ENCODE measurements at places on chromosomes 12 and 14.

GRCh38 chr14:51488569-51489220, 163.0 kb upstream of the FRMD6 start:
- peak; percentile 60 for DNase-seq
- H3K4me1 ChIP-seq = no peaks in the 10 kb centered on the region
- peak overlapping the region; percentile 78 for H3K27ac ChIP-seq
- H3K4me3 ChIP-seq = no peak overlapping the region

GRCh38 chr12:40505327-40505726, 186.9 kb upstream of the CNTN1 start:
- H3K36me3 ChIP-seq = no peaks in the 10 kb centered on the region
- DNase-seq = no peak
- H3K27me3 ChIP-seq = no peaks in the 10 kb centered on the region

- H3K27ac ChIP-seq = peak overlapping the region; percentile 70
- no peaks in the 10 kb centered on the region for H3K27me3 ChIP-seq
- H3K4me3 ChIP-seq = no peak overlapping the region
- no peaks in the 10 kb centered on the region for H3K36me3 ChIP-seq
- no peak for DNase-seq
Observed at GRCh38 chr12:79424109-79424721, 266.5 kb downstream of the PAWR start.

DNA sequence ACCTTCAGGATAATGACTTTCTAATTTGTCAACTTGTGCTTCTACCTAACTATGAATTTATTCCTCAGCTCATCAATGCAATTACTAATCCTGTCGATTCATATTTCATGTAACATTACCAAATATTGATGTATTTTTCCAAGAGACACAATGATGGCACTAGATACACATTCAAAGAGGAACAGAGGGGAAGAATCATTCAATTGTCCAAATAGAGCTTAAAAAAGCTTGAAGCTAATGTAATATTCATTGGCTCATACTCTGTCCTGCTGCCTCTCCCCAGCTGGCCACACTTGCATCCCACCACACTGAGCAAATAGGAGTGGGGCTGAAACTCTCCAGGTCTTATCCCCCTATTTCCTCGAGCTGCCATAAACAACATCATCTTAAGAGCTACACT, 9.3 kb downstream of the TESPA1 start:
- no peaks in the 10 kb centered on the region for H3K4me1 ChIP-seq
- no peaks in the 10 kb centered on the region for H3K27me3 ChIP-seq
- no peak overlapping the region for H3K27ac ChIP-seq
- no peaks in the 10 kb centered on the region for H3K36me3 ChIP-seq

GRCh38 chr12:114868995-114869834, 185.2 kb upstream of the TBX3 start:
- H3K4me3 ChIP-seq = no peak overlapping the region
- no peaks in the 10 kb centered on the region for H3K36me3 ChIP-seq
- no peak for DNase-seq
- H3K27me3 ChIP-seq = no peaks in the 10 kb centered on the region

GRCh38 chr12:114136631-114137030, 170.5 kb upstream of the RBM19 start:
- H3K4me1 ChIP-seq = no peaks in the 10 kb centered on the region
- H3K4me3 ChIP-seq = no peak overlapping the region
- H3K27ac ChIP-seq = no peak overlapping the region
- no peak for DNase-seq
- H3K36me3 ChIP-seq = no peaks in the 10 kb centered on the region

DNA sequence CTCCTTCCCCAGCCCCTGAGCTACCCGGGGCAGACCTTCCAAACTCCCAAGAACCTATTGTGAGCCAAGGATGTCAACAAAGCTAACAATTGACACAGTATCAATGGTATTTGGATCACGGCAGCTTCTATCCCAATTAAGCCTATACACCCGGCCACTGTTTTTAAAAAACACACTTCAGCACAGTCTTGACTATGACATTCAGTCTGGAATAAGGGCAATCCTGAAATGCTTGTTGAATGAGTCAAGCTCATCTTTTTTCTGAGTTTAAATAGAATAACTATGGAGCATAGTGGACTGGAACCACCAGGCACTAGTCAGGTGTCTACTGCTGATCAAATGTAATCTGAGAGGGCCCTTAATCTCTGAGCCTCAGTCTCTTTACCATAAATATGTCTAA, 5.7 kb downstream of the DENND5B start:
- H3K36me3 ChIP-seq = no peaks in the 10 kb centered on the region
- peaks cover 3% of the 10 kb centered on the region for H3K4me1 ChIP-seq
- DNase-seq = no peak
- H3K27me3 ChIP-seq = no peaks in the 10 kb centered on the region
- no peak overlapping the region for H3K27ac ChIP-seq

GRCh38 chr14:91940209-91940608, 7.3 kb downstream of the FBLN5 start:
- no peak overlapping the region for H3K27ac ChIP-seq
- no peaks in the 10 kb centered on the region for H3K4me1 ChIP-seq
- no peak overlapping the region for H3K4me3 ChIP-seq
- no peaks in the 10 kb centered on the region for H3K36me3 ChIP-seq
- no peaks in the 10 kb centered on the region for H3K27me3 ChIP-seq

- no peaks in the 10 kb centered on the region for H3K36me3 ChIP-seq
- peaks cover 4% of the 10 kb centered on the region for H3K27me3 ChIP-seq
- no peak for DNase-seq
- H3K27ac ChIP-seq = no peak overlapping the region
- no peak overlapping the region for H3K4me3 ChIP-seq
Observed at GRCh38 chr12:117809509-117809908, 159.3 kb downstream of the KSR2 start.

DNA sequence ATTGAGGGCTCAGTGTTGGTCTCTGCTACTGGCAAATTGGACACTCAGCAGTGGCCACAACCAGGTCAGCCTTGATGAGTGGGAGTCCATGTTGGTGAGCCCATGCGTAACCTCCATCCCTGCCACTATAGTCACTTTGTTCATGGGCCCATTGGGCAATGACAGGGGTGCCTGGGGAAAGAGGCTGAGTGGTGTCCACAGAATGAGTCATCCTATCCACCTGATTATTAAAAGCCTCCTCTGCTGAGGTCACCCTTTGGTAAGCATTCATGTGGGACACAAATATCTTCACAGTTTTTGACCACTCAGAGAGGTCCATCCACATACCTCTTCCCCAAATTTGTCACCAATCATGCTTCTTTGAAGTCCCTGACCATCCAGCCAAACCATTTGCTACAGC, 50.0 kb downstream of the FIGNL2 start:
- H3K36me3 ChIP-seq = no peaks in the 10 kb centered on the region
- DNase-seq = no peak
- no peaks in the 10 kb centered on the region for H3K27me3 ChIP-seq
- no peak overlapping the region for H3K27ac ChIP-seq

DNA sequence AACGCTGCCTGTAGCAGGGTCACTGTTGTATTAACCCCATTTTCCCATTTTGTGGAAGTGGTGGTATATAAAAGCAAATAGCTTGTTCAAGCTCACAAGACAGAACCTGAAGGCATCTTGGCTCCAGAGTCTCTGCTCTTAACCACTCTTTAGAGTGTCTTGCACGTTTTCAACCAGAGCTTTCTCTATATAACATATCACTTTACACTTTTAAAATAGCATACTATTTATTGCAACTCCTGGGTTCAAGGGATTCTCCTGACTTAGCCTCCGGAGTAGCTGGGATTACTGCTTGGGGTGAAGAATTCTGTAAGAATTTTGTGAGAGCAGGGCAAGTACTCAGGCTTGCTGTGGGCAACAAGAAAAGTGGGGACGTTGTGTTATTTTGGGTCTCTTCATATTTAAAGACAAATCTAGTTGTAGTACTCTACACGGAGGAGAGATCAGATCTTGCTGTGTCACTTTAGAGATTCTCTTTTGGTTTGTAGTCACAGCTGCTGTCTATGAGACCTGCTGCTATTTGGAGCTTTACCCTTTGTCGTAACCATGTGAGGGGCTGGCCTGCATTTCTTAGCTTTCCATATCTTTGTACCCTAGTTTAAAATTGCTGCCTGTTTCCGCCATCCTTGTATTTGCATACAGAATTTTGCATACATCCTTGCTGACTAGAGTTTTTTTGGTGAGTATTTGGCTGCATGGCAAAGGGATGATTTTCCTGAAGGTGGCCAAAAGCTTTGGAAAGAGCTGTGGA, 40.7 kb downstream of the WDR20 start:
- no peak overlapping the region for H3K27ac ChIP-seq
- H3K4me3 ChIP-seq = no peak overlapping the region
- no peaks in the 10 kb centered on the region for H3K36me3 ChIP-seq
- no peaks in the 10 kb centered on the region for H3K27me3 ChIP-seq
- DNase-seq = no peak

DNA sequence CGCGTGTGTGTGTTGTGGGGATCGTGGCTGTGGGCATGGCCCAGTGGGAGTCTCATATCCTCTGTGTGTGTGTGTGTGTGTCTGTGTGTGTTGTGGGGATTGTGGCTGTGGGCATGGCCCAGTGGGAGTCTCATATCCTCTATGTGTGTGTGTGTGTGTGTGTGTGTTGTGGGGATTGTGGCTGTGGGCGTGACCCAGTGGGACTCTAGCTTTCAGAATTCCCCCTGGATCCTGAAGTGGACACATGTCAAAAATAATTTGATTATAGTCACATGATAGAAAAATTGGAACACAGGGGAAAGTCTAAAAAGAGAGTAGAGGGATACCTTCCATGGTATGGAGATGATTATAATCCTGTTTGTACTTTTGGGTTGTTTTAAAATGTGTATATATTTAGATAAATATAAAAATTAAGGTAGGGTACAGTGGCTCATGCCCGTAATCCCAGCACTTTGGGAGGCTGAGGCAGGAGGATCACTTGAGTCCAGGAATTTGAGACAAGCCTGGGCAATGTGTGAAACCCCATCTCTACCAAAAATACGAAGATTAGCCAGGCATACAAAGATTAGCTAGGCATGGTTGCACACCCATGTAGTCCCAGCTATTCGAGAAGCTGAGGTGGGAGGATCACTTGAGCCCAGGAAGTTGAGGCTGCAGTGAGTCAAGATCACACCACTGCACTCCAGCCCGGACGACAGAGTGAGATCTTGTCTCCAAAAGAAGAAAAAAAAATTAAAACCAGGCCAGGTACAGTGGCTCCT, 11.0 kb downstream of the PAPLN start:
- H3K27ac ChIP-seq = peak overlapping the region; percentile 32
- H3K36me3 ChIP-seq = no peaks in the 10 kb centered on the region
- DNase-seq = no peak
- H3K4me3 ChIP-seq = no peak overlapping the region

GRCh38 chr14:67502867-67503266, 14.3 kb upstream of the TMEM229B start:
- H3K4me1 ChIP-seq = no peaks in the 10 kb centered on the region
- DNase-seq = no peak
- H3K4me3 ChIP-seq = no peak overlapping the region

- H3K36me3 ChIP-seq = peaks cover 5% of the 10 kb centered on the region
- no peaks in the 10 kb centered on the region for H3K27me3 ChIP-seq
- H3K4me3 ChIP-seq = no peak overlapping the region
Observed at GRCh38 chr12:41120211-41120610, 67.9 kb upstream of the PDZRN4 start.

DNA sequence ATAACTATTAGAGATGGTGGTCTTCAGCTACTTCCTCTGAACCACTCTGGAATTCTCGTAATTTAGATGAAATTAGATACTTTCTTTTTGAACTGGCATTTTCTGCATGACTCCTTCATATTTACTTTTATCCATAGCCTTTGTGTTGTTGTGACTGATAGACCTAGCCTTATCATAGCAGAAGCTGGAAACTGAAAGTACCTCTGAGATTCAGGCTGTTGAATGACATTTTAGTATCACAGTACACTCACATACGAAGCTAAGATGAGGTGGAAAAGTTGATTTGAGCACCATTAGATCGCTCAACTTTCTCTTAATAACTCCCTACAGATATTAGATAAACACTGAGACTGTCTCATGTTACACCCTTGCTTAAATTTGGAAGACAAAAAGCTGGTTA, 525.1 kb upstream of the FBXO33 start:
- no peaks in the 10 kb centered on the region for H3K36me3 ChIP-seq
- H3K4me1 ChIP-seq = no peaks in the 10 kb centered on the region
- H3K4me3 ChIP-seq = no peak overlapping the region
- no peaks in the 10 kb centered on the region for H3K27me3 ChIP-seq

DNA sequence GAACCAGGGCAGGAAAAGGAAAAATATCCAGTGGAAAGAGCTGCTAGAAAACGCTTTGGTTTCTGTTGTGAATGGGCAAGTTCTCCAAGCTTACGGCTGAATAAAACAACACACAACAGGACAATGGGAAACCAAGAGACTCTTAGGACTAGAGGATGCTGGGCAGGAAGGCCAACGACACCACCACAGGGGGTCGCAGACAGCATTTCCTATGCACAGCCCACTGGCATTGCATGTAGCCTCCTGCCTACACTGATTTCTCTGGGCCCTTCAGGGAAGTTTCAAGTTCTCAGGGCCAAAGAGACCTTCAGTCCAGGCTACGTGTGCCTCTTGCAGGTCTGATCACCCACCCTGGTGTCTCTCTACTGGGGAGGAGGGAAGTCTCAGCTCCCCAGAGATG, 108.0 kb downstream of the RIMBP2 start:
- H3K27me3 ChIP-seq = no peaks in the 10 kb centered on the region
- H3K27ac ChIP-seq = no peak overlapping the region
- H3K4me1 ChIP-seq = no peaks in the 10 kb centered on the region
- no peaks in the 10 kb centered on the region for H3K36me3 ChIP-seq
- no peak for DNase-seq
- H3K4me3 ChIP-seq = no peak overlapping the region

DNA sequence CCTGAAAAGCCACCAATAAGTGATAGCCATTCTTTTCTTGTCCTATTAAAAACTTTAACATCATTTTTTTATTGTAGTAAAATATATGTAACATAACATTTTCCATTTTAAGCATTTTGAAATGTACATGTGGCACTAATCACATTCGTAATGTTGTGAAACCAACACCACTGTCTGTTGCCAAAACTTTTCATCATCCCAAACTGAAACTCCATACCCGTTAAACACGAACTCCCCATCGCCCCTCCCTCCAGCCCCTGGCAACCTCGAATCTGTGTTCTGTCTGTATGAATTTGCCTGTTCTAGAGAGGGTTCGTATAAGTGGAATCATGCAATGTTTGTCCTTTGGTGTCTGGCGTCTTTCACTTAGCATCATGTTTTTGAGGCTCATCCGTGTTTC, 75.9 kb downstream of the CCDC92 start:
- H3K4me3 ChIP-seq = no peak overlapping the region
- H3K4me1 ChIP-seq = no peaks in the 10 kb centered on the region
- no peaks in the 10 kb centered on the region for H3K27me3 ChIP-seq

All from breast epithelium (tissue), 4 donors.